ENCODE measurements at places on chromosomes 3 and 15.

DNA sequence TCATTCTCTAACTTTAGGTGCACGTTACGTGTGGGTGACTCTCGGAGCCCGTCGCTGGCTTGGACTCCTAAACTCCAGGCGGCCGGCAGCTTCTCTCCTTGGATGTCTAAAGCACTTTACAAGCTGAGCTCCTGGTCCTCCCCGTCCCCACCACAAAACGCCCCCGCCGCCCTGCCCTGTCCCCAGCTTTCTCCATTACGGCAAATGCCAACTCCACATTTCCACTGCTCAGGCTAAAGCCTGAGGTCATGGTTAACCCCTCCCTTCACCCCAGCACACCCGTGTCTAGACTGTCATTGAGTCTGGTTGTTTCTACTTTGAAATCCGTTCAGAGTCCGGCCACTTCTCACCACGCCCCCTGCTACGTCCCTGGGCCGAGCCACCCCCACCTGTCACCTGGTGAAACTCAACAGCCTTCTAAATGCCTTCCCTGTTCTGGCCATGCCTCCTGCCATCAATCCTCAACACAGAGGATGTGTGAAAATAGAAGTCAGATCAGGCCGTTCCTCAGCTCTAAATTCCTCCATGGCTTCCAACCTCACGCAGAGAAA lies 8.1 kb upstream of the PCSK6 start:
- no peak for DNase-seq

DNA sequence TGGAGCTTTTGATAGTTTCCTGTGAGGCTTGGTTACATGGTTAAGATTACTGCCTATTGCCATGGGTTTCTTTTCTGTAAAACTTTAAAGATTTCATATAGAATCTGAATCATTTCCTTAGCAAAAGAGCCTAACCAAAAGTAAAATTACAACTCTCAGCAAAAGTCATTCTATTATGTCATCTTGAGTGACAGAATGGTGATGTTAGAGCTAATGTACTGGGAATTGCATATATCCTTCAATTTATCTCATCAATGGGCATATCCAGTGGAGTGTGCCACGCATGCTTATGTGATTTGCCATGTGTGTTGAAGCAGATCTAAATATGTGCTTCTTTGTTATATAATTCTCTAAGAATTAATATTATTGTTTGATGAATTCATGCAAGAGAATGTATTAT lies 212.1 kb downstream of the ROBO1 start:
- no peak for DNase-seq

DNA sequence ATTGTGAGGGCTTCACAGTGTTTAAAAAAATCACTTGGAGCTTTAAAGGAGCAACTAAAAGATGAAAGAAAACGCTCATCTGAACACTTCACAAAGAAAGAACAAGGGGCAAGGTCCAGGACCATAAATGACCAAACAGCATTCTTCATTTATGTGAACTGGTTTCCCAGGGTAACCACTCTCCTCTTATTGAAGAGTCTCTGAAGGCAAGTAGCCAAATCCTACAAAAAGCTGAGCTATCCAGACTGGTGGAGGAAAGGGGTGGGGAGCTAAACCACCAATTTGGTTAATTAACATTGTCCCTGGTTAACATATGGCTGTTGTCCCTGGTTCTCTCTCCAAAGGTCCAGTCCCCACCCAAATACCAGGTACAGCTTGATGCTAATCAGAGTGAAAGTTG lies 58.1 kb downstream of the OSBPL10 start:
- DNase-seq: no peak

- no peak for DNase-seq
Observed at GRCh38 chr3:95629802-95630201, 1184.6 kb upstream of the EPHA6 start.

GRCh38 chr15:71530116-71530515 lies 280.2 kb upstream of the NR2E3 start:
- no peak for DNase-seq

DNA sequence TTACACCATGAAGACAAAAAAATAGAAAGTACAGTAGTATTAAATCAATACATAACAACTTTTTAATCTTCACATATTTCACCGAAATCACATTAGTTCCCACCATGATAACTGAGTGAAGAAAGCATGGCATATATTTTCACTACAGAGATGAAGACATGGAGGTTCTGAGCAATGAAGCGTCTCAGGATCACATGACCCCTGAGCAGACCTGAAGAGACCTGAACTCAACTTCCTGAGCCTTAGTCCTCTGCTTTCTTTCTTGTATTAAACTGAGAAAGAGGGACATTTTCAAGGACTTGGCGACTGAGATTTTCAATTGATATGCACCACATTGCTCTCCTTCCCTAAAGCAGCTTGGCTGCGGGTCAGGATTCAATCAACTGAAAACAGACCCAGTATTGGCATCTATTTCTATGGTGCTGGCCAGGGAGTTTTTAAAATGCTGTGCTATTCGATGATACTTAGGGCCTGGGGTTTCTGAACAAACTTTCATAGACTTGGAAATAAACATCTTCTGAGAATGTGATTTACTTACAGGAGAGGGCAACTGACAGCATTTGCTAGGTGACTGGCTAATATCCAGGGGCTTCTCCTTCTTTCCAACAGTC lies 165.1 kb downstream of the LSAMP start:
- DNase-seq: no peak
